HCT116 (cell line): ENCODE measurements at places on chromosomes 2 and 18. TPM values are rescaled to one million over a fixed set of nuclear protein-coding genes. Genes with fewer than 3 reads are reported as not detected.

- no peak for DNase-seq
Observed at GRCh38 chr18:77209587-77209986, 40.1 kb upstream of the GALR1 start.

- DNase-seq = no peak
Observed at GRCh38 chr2:240128608-240129145, 7.4 kb downstream of the COPS9 start.

GRCh38 chr2:54513363-54513715 is 57.2 kb downstream of the SPTBN1 start:
- no peak for DNase-seq

DNA sequence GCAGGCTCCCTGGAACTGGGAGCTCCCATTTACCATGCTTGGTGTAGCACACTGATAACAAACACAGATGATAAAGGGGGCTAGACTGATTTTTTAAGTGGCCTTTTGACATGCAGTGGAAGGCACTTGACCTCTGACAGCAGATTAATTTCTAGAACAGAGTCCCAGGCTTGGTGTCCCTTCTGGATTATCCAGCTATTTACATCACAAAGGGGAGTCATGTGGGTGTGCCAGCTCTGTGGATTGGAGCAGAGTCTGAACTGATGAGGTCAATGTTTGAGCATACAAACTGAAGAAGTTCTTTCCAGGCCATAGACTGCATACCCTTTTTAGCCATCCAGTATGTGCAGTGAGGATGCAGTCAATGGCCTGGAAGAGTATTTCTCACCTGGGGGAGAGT is 31.5 kb upstream of the SIX2 start:
- DNase-seq = no peak

- no peak for DNase-seq
Observed at GRCh38 chr18:34890486-34891085, 150.6 kb upstream of the MAPRE2 start.

- DNase-seq = no peak
Observed at GRCh38 chr2:120766470-120767351, 31.0 kb downstream of the GLI2 start.

GRCh38 chr18:48300463-48300961 is 108.7 kb downstream of the ZBTB7C start:
- DNase-seq = no peak

DNA sequence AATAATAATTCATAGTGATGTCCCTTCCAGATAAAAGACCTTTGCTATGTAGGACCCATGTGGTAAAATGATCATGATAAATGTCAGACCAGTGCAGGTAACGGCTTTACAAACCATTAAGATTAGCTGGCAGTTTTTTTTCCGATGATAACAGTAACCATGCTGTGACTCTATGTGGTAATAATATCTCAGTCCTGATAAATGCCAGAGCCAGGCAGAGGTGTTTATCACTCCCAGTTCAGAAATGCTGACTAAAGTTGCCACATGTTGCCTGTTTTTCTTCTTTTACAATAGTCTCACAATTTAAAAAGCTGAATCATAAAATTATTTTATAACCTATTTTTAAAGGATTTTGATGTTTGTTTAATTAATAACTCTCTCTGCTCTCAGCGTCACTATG is 565.1 kb downstream of the ARHGAP15 start:
- DNase-seq = no peak

- no peak for DNase-seq
Observed at GRCh38 chr2:120406566-120406965, 60.6 kb downstream of the INHBB start.

DNA sequence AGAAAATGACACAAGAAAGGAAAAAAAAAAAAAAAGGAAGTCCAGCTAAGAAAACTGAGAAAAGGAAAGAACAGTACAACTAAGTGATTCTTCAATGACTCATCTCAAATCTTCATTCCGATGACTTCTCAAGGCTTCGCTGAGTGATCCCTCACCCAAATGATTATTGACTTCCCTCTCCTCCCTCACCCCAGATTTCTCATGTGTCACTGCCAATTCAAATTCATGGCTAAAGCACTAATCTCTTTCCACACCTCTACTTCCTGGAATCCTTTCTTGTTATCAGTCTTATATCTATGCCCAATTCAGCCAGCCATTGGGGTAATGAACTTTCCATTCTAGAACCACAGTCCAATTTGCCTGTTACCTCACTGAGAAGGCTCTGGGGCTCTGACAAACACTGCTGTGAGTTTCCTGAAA is 7.2 kb upstream of the ABCB11 start:
- no peak for DNase-seq

DSG2 gene
- 123 TPM for total RNA-seq

LRATD1 gene
- 0.07 TPM for total RNA-seq
